ENCODE measurements at places on chromosomes 13 and 19.

DNA sequence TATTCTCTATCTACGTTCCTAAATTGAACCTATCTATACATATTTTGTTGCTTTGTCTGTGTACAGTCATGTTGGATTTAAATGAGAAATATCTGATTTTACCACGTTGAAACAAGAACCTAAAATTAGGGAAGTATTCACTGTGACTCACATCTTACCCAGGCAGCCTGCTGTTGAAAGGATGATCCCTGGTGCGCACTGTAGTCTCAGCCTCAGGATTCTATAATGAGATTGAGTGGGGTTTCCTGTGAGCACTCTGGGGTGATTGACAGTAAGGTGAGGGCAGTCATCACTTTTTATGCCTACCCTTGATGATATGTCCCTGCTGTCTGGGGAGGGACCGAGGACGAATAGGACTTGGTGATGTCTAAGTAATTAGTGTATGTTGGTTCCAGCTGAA lies 35.4 kb downstream of the PCCA start:
- no peak for DNase-seq

DNA sequence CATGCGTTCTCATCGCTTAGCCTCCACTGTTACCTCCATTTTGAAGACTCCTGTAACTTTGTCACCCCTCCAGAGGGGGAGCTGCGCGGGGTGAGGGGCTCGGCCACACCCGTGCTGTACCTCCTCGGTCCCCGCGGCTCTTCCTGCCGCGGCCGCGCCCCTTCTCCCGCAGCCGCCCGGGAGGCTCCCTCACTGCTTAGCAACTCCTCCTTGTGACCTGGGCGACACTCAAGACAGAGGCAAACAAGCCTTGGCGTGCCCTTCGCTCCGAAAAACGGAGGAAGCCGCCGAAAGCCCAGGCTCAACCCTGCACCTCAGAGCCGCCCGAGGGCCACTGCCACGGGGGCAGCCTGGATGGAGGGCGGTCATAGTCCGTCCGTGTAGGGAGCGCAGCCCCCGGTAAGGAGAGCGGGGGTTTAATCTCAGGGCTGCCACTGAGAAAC lies 494.3 kb downstream of the FOXO1 start:
- no peak for DNase-seq

DNA sequence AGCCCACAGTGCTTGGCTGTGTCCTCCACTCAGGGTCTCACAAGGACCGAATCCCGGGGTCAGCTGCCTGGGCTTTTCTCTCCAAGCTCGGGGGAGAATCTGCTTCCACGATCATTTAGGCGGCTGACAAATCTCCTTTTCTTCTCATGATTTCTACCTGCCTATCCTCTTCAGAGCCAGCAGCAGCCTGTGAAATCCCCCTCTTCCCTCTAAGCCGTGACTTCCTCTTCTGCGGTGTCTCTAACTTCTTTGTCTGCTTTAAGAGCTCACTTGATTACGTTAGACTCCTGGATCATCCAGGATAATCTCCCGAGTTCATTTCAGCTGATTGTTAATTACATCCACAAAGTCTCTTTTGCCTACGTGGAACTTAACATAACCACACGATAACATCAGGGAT lies 22.5 kb upstream of the ZNF845 start:
- no peak for DNase-seq

GRCh38 chr13:112588490-112589297 lies 741 bp upstream of the TUBGCP3 start:
- no peak for DNase-seq

- DNase-seq: no peak
Observed at GRCh38 chr13:74707291-74707690, 573.1 kb upstream of the KLF12 start.

GRCh38 chr19:46732172-46732938 lies 13.5 kb upstream of the FKRP start:
- no peak for DNase-seq

DNA sequence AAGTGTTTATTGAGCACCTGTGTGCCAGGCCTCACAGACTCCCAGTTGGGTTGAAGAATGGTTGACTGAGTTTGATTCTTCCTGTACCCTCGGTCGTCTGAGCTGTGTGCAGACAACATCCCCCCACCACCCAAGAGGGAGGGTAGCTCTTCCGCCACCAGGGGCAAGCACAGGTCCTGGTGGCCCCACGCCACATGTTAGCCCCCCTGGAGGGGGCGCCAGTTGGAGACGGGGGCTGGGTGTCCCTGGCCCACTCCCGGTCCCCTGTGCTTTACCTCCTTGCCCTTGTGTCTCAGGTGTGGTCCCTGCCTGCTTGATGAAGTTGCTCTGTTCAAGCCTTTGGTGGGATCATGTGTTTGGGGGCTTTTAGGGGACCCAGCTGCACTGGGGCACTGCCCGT lies 27.2 kb downstream of the COLGALT1 start:
- DNase-seq: no peak

DNA sequence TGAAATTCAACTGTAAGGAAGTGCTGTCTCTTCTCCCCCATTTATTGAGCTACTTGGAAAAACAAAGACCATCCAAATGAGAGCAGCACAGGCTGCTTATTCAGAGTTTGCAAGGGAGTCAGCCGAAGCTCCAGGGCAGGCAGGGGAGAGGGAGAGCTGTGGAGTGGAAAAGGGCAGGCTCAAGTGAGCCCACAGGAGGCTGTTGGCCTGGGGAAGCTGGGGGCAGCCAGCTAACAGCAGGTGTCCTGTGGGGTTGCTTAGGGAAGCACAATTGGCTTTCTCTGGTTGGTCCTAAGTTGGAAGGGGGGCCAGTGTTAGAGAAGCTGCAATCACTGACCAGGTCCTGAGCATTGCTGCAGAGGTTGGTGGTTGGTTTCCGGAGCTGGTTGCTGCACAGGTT lies 23.9 kb downstream of the SLC25A42 start:
- no peak for DNase-seq

GRCh38 chr13:99435998-99436397 lies 65.3 kb upstream of the TM9SF2 start:
- no peak for DNase-seq

DNA sequence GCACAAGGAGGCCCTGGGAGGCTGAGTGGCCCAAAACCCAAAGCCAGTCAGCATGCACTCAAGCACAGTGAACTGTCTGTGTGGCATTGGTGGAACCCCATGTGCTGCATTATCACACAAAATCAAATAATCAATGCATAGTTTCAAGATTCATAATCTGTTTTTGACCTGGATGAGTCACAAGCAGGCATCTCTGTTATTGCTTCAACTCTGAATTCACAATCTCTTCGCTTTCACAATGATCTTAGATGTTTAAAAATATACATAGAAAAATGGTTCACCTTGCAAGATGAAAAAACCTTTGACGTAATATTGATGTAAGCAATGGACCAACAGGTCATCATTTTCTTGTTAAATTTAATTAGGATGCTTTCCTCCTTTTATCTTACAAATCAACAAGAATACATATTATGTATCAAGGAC lies 455.4 kb downstream of the IRS2 start:
- no peak for DNase-seq

GRCh38 chr13:45105895-45106294 lies 14.4 kb upstream of the GTF2F2 start:
- DNase-seq: no peak

DNA sequence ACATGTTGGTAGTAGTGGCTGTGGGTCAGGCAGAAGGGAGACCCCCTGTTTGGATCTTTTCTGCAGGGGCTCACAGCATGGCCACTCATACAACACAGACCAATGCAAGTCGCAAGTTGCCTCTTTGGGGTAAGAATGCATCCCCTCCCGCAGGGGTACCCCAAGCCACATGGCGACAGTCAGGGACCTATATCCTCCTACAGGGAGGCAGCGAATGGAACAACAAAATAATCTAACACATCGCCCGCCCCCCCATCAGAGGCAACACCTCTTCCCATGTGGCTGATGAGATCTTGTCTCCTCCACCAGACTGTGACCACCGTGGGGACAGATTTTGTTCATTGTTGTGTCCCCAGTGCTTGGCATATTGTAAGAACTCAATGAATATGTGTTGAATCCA lies 40.7 kb upstream of the PNMA8B start:
- no peak for DNase-seq

DNA sequence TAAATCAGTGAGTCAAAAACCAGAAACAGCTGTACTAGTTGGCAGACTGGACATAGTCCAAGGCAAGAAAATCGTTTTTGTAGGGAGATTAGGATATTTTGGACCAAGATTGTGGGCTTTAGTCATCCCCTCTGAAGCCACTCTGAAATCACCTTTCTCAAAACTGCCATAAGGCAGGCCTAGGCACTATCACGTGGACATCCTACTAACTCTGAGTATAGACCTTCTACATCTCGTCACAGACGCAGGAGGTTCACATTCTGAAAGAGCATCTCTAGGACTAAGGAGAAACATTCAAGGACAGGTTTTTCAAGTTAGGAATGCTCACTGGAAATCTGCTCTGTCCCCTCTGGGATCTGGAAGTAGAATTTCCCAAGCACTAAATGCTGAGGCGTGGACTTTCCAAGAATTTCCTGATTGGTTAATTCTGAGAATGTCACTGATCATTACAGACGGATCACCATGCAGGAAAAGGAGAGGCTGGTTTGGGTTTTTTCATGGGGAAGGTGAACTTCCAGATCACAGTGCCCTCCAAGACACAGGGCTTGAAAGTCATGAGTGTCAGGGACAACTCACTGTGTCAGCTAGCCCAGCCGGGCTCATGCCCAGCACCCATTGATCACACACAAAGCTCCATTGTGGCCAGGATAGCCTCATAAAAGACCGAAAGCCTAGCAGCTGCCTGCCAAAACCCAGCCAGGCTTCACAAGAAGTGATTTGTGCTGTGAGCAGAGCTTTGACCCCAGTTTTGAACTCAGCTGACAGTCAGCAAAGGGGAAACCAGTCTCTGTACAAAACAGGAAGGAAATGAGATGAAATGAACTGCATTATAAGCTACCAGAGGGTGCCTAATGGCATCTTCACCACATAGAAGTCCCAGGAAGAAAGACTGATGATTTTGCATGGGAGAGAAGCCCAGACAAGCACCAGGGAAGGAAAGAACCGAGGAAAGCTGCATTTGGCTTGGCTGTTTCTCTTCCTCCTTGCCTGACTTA lies 2.7 kb upstream of the RUBCNL start:
- no peak for DNase-seq

Data from 8988T (cell line).